Skin of body (tissue), 3 donors: ENCODE measurements at places on chromosomes 11 and 22.

DNA sequence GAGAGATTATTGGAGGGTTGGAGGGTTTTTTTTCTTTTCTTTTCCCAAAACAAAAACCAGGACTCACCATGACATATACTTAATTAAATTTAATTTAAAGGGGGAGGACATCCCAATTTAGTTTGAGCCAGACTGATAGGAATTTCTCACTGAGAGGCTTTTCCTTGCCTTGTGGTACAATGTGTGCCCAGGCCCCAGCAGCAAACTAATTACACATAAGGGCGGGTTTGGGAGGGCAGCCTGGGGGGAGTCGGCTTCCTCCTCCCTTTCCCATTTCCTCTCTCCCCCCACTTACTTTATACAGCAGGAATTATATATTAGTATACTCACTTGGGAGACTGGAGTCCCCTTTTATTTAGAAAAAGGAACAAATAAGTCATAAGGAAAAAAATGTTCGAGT lies 2.9 kb downstream of the TEAD1 start:
- DNase-seq = peak; percentile 58

DNA sequence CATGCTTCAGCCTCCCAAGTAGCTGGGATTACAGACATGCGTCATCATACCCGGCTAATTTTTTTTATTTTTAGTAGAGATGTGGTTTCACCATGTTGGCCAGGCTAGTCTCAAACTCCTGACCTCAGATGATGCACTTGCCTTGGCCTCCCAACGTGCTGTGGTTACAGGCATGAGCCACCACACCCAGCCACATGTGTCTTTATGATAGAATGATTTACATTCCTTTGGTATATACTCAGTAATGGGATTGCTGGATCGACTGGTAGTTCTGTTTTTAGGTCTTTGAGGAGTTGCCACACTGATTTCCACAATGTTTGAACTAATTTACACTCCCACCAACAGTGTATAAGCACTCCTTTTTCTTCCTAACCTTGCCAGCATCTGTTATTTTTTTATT lies 276.2 kb downstream of the METTL15 start:
- DNase-seq = no peak

GRCh38 chr22:49432211-49432896 lies 395.3 kb downstream of the BRD1 start:
- DNase-seq = no peak

DNA sequence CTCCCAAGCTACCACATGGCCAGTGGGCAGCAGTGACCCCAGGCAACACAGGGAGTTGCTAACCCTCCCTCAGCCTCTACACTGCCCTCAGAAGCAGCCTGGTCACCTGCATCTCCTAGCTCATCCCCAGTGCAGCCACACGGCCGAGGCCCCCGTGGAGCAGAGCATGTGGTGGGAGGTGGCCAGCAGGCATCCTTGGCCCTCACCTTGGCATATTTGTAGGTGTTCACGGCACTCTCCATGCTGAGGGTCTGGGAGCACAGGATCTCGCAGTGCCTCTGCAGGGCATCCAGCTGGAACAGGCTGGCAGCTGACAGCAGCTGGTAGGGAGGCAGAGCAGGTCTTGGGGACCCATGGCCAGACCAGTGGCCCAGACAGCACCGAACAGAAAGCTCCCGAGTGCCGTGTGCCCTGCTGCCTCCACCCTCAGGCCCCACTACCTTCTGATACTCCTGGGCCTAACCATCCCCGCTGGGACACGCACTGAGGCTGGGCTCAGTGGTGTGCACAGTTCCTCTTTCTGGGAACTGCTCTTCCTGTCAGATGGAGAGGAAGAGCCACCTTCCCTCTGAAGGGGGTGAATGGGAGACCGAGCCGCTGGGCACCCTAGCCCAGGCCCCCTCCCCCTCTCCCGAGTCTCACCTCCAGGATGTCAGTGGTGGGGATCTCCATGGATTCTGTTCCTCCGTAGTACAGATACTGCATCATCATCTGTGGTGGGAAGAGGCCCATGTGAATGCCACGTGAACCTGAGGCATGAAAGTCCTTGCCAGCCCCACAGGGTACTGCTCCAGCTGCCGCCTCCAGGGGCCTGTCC lies 48.8 kb downstream of the NAT10 start:
- DNase-seq = no peak

DNA sequence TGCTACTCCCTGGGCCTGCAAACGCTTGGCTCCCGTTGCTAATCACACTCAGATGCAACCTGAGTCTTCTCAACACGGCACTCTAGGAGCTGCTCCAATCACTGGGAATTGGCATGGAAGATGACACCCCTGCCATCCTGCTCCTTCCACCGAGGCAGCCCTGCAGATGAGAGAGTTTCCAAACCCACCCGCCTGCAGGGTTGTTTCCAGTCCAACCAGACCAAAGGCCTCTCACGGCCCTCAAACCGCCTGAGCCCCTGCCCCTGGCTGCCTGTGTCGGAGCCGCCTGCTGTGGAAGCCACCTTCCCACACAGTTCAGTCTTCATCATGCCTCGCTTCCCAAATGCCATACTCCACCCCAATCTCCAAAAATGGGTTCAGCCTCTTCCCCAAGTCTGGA lies 36.8 kb upstream of the TP53I11 start:
- DNase-seq = no peak

GRCh38 chr11:74000307-74001133 lies 8.4 kb downstream of the UCP3 start:
- no peak for DNase-seq

DNA sequence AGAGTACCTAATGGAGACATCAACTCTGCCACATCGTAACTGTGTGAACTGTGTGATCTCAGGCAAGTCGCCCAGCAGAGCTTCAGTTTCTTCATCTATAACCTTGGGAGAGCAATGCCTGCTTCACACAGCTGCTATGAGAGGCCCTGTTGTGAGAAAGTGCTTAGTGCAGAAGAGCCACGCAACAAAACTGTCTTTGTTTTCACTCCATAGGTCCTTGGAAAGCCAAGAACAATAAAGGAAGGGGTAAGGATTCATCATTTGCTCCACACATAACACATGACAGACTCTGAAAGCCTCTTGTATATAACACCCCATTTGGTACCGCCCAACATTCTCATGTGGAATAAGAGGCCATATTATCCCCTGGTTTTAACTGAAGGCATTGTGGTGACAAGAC lies 231.9 kb upstream of the ISX start:
- DNase-seq = no peak

DNA sequence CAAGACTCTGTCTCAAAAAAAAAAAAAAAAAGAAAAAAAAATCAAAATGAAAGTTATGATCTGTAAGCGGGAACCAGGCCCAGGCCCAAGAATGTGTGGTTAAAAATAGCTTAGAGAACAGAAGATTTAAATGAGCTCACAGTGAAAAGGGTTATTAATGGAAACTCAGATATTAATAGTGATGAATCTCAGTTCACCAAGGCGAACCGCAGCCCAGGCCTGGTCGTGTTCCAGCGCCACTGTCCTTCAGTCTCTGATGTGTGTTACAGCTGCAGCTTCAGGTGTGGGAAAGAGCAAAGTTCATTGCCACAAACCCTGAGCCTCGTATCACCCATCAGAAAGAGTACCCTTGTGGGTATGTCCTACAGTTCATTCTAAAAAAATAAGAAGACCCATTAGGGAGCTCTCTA lies 107.1 kb downstream of the GAB2 start:
- peak; percentile 58 for DNase-seq

GRCh38 chr22:20653795-20654342 lies 120.0 kb upstream of the SERPIND1 start:
- DNase-seq = no peak

GRCh38 chr11:120839846-120840402 lies 184.0 kb upstream of the TBCEL start:
- no peak for DNase-seq

- DNase-seq = no peak
These were observed 15.3 kb downstream of the RCOR2 start for GRCh38 chr11:63901660-63902059.

- DNase-seq = no peak
These were observed 33.8 kb downstream of the MMP13 start for GRCh38 chr11:102921587-102922220.

DNA sequence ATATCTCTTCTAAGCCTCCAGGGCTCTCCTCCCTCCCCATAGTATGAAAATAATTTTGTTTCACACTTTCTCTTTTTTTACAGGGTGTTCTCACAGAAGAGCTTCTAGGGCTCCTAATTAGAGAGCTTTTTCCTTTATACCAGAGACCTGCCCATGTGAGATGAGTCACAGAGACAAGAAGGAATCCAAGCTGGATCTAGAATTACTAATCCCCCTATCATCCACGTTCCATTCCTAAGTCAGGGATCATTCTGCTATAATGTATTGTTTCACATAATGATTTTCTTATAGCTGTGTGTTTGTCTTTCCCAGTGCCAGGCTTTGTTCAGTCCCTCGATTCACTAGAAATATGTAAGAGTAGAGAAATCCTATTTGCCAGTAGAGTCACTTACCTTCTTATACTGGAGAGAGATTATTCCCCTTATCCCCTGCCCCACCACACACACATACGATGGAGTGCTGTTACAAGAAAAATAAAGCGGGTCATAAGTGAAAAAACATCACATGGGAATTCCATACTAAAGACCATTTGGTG lies 778.3 kb upstream of the LRRC4C start:
- DNase-seq = no peak
